ENCODE measurements at places on chromosomes 5 and 9. TPM values are rescaled to one million over a fixed set of nuclear protein-coding genes. Genes with fewer than 3 reads are reported as not detected.

Gene FBXL7
- not detected for total RNA-seq

Gene STPG3
- not detected for total RNA-seq

DNA sequence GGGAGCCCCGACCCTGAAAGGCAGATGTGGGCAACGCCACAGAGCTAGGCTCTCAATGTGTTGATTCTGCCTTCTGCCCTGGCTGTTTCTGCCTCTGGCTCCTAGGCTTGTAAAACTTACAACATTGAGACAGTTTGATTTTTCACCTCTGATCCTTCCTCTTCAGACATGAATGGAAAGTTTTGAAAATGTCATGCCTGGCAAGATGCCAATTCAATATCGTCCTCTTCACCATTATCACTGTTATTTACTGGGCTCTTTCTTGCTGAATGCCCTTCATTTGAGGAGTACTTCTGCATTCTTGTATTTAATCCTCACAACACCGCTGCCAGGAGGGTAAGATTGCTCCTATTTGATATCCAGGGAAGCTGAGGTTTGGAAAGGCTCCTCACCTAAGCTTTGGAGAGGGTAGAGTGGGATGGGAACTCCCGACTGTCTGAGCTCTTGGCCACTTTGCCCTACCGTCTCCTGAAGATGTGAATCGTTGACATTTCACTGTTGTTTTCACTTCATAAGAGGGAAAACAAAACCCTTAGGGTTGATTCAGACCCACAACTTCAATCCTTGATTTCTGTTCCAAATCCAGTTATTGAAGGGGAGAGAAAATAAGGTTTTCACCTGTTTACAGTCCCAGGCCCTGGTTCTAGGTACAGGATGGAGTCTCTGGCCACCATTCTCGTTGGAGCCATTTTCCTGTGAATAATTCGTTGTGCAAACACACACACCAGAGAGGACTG is 12.7 kb upstream of the FGF1 start:
- DNase-seq, result no peak

DNA sequence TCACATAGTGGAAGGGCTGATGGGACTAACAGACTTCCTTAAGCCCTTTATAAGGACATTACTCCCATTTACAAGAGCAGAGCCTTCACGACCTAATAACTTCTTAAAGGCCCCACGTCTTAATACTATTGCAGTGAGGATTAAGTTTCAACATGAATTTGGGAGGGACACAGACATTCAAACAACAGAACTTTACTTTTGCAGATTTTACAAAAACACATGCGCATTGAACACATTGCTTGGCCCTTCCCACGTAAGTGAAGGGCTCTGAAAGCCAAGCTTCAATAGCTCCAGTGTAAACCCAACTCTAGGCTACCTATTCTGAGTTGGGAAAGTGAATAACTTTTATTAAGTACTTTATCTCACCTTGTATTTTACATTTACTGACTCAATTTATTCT is 53.8 kb upstream of the DNAH5 start:
- no peak for DNase-seq
